Large intestine (tissue), 12 donors: ENCODE measurements at places on chromosomes 2 and 18. TPM values are rescaled to one million over a fixed set of nuclear protein-coding genes. Genes with fewer than 3 reads are reported as not detected.

GRCh38 chr2:37507703-37508102 is 163.3 kb downstream of the QPCT start:
- no peaks in the 10 kb centered on the region for H3K4me1 ChIP-seq
- H3K36me3 ChIP-seq: no peaks in the 10 kb centered on the region
- DNase-seq: peak; percentile 19

STARD6 gene
- polyA plus RNA-seq: 0.06 TPM

DNA sequence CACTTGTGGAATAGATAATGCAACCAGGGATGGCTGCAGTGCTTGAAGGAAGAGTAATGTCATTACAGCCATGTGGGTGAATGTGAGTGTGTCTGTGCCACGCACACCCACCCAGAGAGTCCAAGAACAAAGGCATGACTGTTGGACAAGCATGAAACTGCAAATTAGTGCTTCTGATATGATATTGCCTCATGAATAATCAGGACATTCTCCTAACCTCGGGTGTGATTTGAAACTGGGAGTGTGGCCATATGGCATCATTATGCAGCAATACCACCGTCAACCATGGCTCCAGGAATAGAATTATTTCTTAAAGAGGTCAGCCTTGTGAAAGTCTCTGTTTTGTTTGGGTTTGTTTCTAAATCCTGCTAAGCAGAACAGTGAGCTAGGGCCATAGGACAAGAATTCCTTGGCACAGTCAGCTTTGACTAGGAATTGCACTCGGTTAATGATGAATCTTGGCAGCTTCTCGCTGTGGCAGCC is 678.0 kb upstream of the RAB6C start:
- H3K4me3 ChIP-seq: no peak overlapping the region
- DNase-seq: no peak
- peak overlapping the region; percentile 6 for H3K27ac ChIP-seq
- no peaks in the 10 kb centered on the region for H3K4me1 ChIP-seq
- no peaks in the 10 kb centered on the region for H3K36me3 ChIP-seq

- no peak overlapping the region for H3K4me3 ChIP-seq
- H3K4me1 ChIP-seq: peaks cover 17% of the 10 kb centered on the region
- H3K27ac ChIP-seq: no peak overlapping the region
Measured at GRCh38 chr2:101823347-101823791, 125.9 kb downstream of the MAP4K4 start.

- DNase-seq: no peak
- peak overlapping the region; percentile 42 for H3K4me3 ChIP-seq
- peaks cover 8% of the 10 kb centered on the region for H3K4me1 ChIP-seq
Measured at GRCh38 chr2:152099367-152100050, 665 bp upstream of the CACNB4 start.

WNT10A gene
- 1.5 TPM for polyA plus RNA-seq
